NCI-H146 (cell line): ENCODE measurements at places on chromosomes 1 and 21.

DNA sequence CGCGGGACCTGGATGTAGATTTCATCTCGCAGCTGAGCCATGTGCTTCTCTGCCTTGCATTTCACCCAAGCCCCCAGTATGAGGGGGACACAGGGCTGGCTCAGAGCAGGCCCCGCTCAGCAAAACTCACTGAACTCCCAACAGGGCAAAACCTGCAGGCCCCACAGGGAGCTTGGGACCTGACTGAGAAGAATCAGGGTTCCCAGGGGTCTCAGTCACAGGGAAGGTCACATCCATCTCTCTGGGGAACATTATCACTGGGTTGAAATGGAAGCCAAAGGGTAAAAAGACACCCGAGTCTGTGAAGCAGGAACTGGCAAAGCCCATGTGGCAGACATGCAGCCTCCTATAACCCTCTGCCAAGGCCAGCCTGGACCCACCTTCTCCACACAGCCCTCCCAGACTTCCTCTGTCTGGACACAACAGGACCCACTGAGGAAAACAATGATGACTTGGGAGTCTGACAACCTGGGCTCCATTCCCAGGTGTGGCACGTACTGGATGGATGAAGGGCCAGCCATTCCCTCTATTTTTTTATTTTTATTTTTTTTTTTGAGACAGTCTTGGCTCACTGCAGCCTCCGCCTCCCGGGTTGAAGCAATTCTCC, 11.7 kb downstream of the HSPG2 start:
- DNase-seq: no peak

GRCh38 chr1:41010345-41010744, 11.2 kb downstream of the SLFNL1 start:
- DNase-seq: no peak

DNA sequence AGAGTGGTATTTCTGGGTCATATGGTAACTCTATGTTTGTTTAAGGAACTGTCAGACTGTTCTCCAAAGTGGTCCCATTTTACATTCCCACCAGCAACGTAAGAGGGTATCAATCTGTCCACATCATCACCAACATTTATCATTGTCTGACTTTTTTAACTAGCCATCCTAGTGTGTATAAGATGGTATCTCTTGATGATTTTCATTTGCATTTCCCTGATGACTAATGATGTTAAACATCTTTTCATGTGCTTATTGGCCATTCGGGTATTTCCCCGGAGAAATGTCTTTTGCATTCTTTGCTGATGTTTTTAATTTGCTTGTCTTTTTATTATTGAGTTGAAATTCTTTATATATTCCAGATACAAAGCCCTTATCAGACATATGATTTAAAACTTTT, 370.1 kb upstream of the NR5A2 start:
- DNase-seq: no peak

DNA sequence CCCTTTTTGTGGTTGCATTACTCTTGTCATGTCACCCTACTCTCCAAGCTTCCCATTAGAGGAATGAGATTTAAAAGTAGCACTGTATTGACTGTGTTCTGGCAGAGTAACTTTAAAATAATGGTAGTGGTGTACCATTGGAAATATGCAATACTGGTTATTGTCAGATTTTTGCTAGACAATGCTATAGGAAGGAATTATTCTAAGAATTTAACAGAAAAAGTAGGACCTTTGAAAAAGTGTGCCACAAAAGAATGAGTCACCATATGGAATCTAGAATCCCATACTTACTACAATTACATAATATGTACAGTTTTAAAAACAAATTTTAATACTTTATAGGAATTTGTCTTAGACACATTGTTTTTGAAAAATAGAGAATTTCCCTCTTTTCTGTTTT, 13.8 kb downstream of the MIER1 start:
- no peak for DNase-seq

GRCh38 chr1:158398818-158399514, at the start of gene OR10T2:
OR10T2 (minus strand) TSS chr1:158399466; CDS start chr1:158399466, 0 bp downstream.
- DNase-seq: no peak

DNA sequence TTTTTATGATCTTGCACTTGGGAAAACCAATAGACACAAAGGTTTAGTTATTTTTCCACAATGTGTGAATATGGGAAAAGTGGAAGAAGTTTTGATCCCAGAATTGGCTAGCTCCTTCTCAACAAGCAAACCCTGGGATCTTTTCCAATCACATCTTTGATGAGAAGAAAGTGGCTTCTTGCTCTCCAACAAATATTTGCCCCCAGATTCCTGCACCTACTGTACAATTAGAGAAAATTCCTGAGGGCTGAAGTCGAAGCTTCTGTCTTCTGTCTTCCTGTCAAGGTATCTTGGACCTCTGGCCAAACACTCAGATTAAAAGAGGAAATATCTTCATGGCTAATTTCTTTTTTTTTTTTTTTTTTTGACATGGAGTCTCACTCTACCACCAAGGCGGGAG, 113.1 kb upstream of the SLC45A1 start:
- no peak for DNase-seq

- DNase-seq: no peak
Measured at GRCh38 chr1:55127827-55128343, 87.3 kb downstream of the USP24 start.

DNA sequence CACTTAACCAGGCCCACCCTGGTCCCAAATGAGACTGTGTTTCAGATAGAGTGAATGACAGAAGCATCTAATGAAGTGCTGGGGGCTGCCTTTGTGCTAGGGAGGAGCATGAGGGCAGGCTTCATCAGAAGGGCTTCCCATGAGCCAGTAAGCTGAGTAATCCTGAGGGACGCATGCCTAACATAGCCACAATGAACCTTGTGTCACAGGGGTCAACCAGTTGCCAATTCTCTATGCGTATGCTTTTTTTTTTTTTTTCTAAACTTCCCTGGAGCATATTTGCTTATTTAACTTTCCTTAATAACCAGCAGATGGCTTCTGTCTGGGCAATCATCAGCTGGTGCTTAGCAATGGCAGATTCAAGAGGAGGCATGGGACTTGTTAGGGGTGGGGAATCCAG, 25.5 kb upstream of the CYP2J2 start:
- DNase-seq: peak; percentile 66

DNA sequence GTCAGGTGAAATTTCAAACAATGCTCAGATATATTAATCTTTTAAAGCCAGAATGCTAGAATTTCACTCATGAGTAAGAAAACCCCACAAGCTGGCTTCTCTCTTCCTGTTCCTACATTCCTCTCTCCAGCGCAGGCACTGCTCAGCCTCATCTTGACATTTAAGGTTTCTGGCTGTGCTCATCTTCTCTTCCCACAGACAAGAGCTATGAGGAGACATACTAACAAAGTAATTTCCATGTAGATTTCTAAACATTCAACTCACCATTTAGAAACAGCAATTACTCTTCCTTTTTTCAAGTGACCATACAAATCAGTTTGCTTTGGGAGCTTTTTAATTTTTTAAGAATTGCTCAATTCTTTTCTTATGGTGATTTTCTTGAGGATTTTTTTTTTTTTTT, 7.8 kb upstream of the LRRC8D start:
- DNase-seq: no peak

GRCh38 chr1:6012529-6013318, 20.5 kb upstream of the NPHP4 start:
- no peak for DNase-seq
